ENCODE measurements at places on chromosomes 3 and 15. TPM values are rescaled to one million over a fixed set of nuclear protein-coding genes. Genes with fewer than 3 reads are reported as not detected.

The RTP3 gene
- total RNA-seq = not detected

The ALS2CL gene
- 10.4 TPM for total RNA-seq

The CTXN2 gene
- not detected for total RNA-seq

The GOLGA6C gene
- total RNA-seq = not detected

The TRIM42 gene
- not detected for total RNA-seq

The MYO1E gene
- total RNA-seq = 60.0 TPM

The FAIM gene
- 23.1 TPM for total RNA-seq

The TMEM158 gene
- 1.7 TPM for total RNA-seq

The GXYLT2 gene
- 71.5 TPM for total RNA-seq

The CCR5 gene
- total RNA-seq = 1.4 TPM

The TGM5 gene
- 0.26 TPM for total RNA-seq

The MB21D2 gene
- 22.6 TPM for total RNA-seq

The DZIP1L gene
- total RNA-seq = 54.0 TPM

The UNC45A gene
- 37.2 TPM for total RNA-seq

The AQP9 gene
- 0.85 TPM for total RNA-seq

The SKIL gene
- total RNA-seq = 124 TPM

The GOLIM4 gene
- 60.2 TPM for total RNA-seq

The EPM2AIP1 gene
- total RNA-seq = 37.9 TPM

The MYO5A gene
- 29.5 TPM for total RNA-seq

The ERICH6 gene
- total RNA-seq = 0.21 TPM

The MYL3 gene
- total RNA-seq = 19.8 TPM

The ITIH4 gene
- 3.3 TPM for total RNA-seq

The ITIH1 gene
- total RNA-seq = not detected

The TNNC1 gene
- 68.4 TPM for total RNA-seq

The TIMP4 gene
- 1.3 TPM for total RNA-seq

The METTL6 gene
- 37.1 TPM for total RNA-seq

The CFAP44 gene
- total RNA-seq = 30.4 TPM
